H4 (cell line): ENCODE measurements at places on chromosomes 6 and 20. TPM values are rescaled to one million over a fixed set of nuclear protein-coding genes. Genes with fewer than 3 reads are reported as not detected.

The CLPSL2 gene
- total RNA-seq: 5.7 TPM in 1 of 2 replicates, not detected in the other

The PCED1A gene
- 10.9 and 24.5 TPM in 2 replicates for total RNA-seq

The KCNK5 gene
- total RNA-seq: 0.58 TPM in 2 replicates

The CD24 gene
- 240 and 276 TPM in 2 replicates for total RNA-seq

The TEAD3 gene
- total RNA-seq: 4.1 and 7.1 TPM in 2 replicates
